ACHN (cell line): ENCODE measurements at places on chromosomes 11 and 22.

GRCh38 chr11:12140186-12140793 lies 29.9 kb downstream of the MICAL2 start:
- DNase-seq: no peak

DNA sequence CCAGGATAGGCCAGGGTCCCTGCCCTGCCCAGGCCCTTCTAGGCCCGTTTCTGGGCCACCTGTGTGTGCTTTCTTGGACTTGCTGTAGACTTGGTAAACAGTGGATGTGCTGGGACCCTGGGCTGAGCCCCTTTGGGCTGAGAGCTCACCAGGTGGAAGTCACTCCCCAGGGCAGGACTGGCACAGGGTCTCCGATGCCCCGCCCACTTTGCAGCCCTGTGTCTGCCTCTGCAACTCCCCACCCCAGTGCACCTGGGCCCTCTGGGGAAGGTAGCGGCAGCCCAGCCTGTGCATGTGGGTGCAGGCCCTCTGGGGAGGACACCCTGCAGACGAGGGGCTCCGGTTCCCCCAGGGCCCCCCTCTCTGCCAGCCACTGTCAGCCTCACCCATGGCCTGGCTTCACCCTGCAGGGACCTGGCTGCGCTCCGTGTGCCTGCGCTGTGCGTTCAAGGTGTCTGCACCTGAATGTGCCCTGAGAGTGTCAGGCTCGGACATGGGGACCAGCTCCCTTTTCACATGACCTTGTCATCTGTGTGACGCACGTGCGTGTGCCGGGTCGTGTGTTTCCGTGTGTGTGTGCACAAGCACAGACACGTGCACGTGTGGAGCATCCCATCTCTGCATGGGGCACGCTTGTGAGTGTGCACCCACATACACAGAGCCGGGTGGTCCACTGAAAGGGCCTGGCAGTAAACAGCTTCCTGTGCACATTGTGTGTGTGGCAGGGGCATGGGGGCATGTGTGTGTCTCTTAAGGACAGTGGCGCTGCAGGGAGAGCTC lies 118.5 kb downstream of the KCNQ1OT1 start:
- no peak for DNase-seq

GRCh38 chr11:122095681-122096262 lies 20.2 kb downstream of the BLID start:
- no peak for DNase-seq

DNA sequence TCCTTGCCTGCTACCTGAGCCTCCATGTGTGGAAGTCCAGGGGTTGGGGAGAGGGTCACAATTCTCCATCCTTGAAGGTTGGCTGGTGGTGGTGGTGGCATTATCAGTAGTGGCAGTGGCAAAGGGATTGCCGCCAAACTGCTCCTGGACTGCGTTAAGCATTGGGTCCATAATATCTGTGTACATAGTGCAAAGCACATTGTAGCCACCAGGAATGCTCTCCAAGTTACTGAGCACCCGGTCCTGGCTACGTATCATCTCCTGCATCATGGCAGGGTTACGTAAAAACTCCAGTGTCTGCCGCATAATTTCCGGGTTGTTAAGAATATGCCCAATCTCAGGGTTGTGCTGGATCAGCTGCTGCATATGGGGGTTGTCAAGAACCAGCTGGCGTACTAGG lies 1.2 kb downstream of the UBQLN3 start:
- no peak for DNase-seq

DNA sequence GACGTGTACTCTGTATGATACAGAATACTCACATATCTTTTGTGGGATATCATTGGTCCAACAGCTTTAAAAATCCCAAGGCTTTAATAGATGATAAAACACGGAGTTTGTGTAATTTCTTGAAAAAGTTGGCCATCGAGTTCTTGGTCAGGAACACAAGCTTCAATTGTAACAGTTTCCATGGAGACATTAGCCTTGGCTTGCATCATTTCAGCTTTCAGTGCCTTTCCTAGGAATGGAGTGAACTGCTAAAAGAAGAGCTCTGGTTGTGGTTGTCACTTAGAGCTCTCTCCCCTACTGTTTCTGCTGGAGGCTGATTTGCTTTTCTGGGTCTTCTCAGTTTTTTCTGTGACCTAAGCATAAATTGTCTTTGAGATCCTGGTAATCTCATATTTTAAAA lies 14.2 kb downstream of the BMAL1 start:
- no peak for DNase-seq

GRCh38 chr22:26550498-26551033 lies 38.3 kb upstream of the TFIP11 start:
- DNase-seq: peak; percentile 97

DNA sequence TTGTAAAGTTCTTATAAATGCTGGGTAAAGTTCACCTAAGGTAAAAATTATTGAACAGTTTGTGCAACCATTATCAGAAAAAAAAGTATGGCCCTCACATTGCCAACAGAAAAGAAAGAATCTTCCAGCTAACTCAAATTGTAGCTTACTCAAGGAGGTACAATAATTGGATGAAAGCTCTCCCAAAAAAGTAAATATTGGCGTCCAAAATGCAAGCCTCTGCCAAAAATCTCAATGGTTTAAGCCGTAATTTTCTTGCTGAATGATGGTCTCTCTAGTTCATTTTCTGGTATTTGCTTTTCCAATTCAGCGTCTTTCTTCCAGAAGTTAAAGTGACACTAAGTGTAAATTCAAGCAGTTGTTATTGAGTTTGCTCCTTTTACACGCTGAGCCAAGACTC lies 727.3 kb downstream of the LRRC4C start:
- DNase-seq: no peak

DNA sequence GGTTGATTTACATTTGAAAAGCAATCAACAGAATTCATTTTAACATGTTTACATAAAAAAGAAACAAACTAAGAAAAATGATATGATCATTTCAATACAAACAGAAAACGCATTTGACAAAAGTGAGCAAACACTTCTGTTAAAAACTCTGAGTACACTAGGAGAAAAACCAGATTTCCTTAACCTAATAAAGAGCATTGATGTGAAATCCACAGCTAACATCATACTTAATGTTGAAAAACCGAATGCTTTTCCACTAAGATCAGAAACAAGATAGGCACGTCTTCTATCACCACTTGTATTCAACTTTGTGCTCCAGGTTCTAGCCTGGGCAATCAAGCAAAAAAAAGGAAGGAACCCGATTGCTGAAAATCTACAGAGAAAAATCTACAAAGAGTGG lies 227.6 kb downstream of the SBF2 start:
- no peak for DNase-seq

- DNase-seq: no peak
Observed at GRCh38 chr11:61390161-61390560, 2.2 kb upstream of the TMEM216 start.

- no peak for DNase-seq
Observed at GRCh38 chr11:130157101-130157500, 2.5 kb upstream of the ST14 start.

- no peak for DNase-seq
Observed at GRCh38 chr11:133531458-133531857, 843 bp downstream of the OPCML start.

GRCh38 chr22:27093422-27093821 lies 436.0 kb downstream of the MIAT start:
- DNase-seq: no peak
